ENCODE measurements at places on chromosomes 16 and 17. TPM values are rescaled to one million over a fixed set of nuclear protein-coding genes. Genes with fewer than 3 reads are reported as not detected.
A peak's percentile ranks its signal among the peaks of the same experiment; 100 is the strongest.

DNA sequence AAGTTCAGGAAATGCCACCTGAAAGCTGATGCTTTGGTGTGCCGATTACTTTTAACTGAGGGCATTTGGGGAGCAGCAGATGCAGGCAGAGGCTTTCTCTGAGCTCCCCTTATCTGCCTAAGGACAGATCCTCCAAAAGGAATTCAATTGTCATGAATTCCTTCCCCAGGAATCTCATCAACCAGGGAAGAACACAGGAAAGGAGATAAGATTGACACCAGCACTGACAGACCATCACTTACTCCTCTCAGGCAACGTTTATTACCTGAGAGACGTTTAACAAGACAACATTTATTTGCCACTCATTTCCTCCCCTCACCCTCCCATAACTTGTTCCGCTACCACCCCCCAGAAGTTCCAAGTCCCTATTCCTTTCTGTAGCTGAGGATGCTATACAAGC is 17.6 kb upstream of the CDRT4 start:
- no peak for DNase-seq

GRCh38 chr17:5913032-5913531 is 157.1 kb upstream of the WSCD1 start:
- no peak for DNase-seq

The CORO7 gene
- total RNA-seq = 34.8 TPM

DNA sequence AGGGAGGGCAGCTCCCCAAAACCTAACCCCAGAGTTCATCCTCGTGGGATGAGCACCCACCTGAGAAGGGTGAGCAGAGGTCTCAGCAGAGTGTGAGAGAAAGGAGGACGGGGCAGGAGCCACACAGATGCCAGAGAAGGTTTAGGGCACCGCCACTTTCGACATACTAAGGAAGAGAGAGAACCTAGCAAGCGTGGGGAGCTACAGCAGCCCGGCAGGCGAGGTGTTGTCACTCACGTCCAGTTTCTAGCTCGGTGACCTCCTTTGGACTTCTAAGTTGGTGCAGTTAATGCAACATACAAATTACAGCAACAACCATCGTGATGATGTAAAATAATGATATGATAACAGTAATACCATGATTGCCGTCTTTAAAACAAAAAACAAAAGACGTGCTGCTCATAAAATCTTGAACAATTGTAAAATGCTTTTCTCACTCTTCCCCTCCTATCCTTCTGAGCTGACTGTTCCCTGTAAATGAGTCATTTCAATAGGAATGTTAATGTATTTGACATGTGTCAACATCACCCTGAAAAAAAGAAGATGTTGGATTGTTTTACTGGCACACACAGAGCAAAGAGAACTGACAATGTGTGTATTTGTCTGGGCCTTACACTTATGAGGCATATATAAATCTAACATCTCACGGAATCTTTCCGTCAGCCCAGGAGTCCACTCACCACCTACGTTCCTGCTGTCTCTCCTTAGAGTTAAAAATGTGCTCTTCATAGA is 158.2 kb upstream of the MAF start:
- DNase-seq = peak; percentile 18

DNA sequence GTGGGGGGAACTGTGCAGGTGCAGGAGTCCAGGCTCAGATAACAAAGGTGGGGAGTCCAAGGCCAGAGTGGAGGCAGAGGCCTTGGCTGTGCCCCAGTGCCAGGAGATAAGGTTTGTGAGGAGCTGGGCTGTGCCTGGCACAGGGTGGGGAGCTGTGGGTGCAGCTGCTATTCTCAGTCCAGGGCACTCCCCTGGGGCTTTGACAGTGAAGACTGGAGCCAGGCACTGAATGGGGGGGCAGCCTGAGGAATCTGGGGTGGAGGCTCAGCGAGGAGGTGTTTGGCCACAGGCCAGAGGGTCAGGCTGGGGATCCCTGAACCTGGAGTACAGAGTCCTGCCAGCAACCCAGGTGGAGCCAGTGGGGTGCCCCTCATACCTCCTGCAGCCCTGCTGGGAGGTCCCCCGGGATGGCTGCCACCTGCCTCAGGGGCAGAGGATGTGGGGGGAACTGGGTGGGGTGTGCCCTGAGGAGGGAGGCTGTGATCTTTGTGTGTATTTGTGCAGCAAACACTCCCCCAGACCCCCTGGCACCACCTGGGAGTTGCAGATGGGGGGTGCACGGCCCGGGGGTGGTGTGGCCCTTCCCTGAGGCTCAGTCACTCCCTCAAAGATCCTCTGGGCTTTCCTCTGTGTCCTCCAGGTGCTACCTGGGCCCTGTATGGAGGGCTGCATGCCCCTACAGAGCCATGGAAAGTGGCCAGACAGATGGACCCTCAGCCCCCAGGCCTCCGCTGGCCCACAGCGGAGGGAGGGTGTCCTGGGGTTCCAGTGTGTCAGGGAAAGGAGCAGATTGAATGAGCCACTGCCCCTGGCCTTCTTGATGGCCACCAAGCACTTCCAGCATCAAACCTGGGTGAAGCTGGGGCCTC is 44.5 kb upstream of the SMPD3 start:
- DNase-seq = no peak

The HID1 gene
- total RNA-seq = not detected

- peak; percentile 45 for DNase-seq
These were observed 467.3 kb downstream of the KCNJ2 start for GRCh38 chr17:70636517-70637133.

All from LHCN-M2 (cell line).